Activated naive CD4-positive, alpha-beta T cell treated with anti-CD3 and anti-CD28 coated beads for 36 hours (primary cell): ENCODE measurements at places on chromosomes 12 and 14.

DNA sequence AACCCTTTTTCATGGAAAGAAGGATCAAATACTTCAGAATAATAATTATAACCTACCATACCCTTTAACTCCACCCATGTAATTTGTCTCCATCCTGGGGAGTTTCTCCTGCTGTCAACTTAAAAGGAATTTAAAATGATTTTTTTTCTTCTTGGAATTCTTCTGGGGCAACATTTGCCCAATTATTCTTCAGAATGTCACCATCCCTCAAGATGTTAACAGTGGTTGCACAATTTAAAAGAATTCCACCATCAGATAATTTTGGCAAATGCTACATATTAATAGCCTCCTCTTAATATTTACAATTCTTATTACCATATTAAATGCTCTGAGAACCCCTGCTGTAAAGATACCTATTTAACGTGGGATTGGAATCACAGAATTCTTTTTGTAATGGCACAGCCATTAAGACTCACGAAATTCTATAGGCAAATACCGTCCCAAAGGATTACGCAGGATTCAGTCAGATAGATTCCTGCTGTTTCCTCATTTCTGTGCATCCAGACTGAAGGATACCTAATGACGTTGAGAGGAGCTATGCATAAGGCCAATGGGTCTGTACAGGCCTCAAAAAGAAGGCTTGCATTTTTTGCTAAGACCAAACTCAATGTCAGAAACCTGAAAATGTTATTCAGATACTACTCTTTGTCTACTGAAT, 177.5 kb downstream of the DAD1 start:
- DNase-seq, result no peak

- no peak for DNase-seq
Observed at GRCh38 chr12:122501489-122501989, 807 bp upstream of the ZCCHC8 start.

GRCh38 chr14:20620798-20621478, 20.6 kb downstream of the OR6S1 start:
- DNase-seq, result no peak

GRCh38 chr12:132063491-132063890, 80.6 kb downstream of the DDX51 start:
- no peak for DNase-seq

- DNase-seq, result no peak
Observed at GRCh38 chr12:80352474-80352873, 91.6 kb upstream of the PTPRQ start.

GRCh38 chr12:1115484-1116231, 124.6 kb downstream of the ERC1 start:
- DNase-seq, result no peak

DNA sequence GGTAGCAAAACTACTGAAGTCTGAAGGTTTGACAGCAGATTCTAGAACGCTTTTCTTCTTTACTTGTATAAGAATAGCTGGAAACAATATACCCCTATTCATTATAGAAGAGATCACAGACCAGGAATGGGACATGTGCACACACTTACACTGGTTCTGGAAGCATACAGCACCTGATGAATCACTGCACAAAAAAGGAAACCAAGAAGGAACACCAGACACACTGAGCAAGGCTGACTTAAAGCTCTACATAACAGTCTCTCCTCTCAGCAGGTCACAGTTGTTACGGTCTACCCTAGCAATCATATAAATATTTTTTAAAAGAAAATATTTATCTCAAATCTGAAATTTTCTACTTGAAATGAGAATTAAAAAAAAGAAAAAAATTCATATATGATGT, 13.5 kb downstream of the ATP2B1 start:
- no peak for DNase-seq

GRCh38 chr12:29350080-29350479, 30.9 kb downstream of the ERGIC2 start:
- DNase-seq, result no peak

DNA sequence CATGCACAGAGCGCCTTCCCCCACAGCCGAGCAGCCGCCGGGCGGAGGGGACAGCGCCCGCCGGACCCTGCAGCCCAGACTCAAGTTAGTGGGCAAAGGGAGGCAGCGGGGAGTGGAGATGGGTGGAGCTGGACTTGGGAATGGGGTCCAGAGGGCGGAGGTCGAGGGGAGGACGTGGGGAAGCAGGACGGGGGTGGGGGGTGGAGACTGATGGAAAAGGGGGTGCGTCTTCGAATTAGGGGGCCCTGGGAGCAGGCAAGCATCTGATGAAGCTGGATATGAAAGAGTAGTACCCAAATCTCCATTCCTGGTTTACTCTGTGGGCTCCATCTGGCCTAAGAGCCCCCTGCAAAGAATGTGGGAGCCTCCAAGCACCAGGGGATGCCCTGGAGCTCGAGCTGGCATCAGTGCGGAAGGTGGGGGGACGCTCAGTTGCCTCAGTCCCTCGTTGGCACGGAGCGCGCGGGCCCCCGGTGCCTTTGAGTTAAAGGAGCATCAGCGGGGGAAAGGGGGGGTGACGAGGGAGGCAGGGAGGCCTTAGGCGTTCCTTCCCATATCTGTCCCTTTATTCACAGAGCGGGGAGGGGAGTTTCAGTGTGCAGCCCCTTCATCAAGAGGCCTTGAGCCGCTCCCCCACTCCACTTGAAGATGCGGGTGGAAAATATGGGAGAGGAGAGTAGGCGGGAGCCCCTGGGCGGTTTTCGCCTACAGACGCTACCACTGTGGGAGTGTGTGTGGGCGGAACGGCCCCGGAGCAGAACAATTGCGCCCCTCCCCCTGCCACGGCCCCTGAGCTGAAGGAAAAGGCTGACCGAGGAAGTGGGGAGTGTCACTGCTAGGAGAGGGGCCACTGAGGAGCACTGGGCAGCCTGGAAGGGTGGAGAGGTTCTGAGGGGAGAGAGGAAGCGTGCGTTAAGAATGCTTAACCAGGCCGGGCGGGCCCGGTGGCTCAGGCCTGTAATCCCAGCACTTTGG, 644 bp downstream of the NAB2 start:
- DNase-seq, result peak; percentile 52

DNA sequence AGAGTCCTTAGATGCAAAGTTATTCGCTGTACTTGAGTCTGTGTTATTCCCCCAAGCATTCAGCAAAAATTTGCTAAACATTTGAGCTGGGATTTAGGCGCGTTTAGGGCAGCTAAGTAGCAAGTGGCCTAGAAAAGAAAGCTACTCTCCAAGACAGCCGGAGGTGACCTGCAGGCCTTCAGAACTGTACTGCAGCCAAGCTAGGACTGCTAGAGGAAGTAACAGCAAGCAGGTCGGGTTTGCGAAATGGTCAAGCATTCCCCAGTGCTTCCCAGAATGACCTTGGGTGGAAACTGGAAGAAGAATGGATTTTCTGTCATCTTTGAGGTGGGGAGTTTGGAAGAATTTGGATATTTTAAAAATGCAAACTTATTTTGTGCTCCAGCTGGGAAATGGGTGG, 287.5 kb downstream of the FOXN3 start:
- DNase-seq, result no peak

DNA sequence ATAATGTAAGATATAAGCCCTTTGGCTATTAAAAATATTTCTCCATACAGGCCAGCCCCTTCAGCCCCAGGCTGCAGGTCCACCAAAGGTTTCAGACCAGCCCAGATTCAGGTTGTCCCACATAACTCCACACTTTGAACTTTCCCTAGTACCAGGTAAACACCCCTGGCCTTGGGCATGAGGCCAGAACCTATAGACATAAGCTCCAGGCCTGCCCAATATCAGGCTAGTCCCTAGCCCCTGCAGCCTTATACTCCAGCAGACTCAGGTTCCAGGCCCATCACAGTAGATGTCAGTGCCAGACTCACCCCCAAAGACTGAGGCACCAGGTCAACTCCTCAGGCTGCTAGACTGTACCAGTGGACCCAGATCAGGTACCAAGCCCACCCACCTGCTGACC, 178.5 kb upstream of the DAAM1 start:
- no peak for DNase-seq

- no peak for DNase-seq
Observed at GRCh38 chr14:92340071-92340470, 17.1 kb downstream of the SLC24A4 start.

DNA sequence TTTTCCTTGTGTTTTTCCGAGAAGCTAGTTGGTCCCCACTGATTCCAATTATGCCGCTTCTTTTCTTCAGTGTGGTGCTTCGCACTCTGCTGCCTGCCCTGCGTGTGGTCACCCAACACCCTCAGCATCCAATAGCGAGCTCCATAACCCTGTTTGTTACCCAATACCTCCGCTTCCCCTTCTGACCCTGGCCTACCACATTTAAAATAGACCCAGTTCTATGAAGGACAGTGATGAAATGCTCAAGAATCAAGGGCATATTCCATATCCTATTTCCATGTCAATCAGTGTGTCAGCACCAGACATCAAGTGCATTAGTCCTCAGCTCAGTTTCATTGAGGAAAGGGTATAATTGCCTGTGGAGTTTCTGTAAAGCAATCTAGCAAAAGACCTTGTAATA, 9.5 kb downstream of the NDRG2 start:
- DNase-seq, result no peak

- DNase-seq, result no peak
Observed at GRCh38 chr14:86673523-86673969, 1143.6 kb downstream of the FLRT2 start.

DNA sequence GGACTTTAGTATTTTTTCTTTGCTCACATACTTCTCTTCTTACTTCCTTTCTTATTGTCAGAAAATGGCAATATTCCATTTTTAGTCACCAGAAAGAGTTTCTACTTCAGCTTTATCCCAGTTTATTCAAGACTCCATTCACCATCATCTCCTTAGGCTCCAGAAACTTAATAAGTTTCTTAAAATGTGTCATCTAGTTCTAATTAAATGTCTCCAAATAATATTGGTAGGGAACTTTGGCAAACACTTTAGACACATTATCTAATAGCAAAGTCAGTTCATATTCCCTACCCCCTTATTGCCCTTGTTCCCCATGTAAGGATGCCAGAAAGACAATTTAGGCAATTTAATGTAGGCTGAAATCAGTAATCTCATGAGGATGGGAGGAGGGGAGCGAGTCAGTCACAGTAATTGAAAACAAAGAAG, 15.1 kb downstream of the EPYC start:
- no peak for DNase-seq

DNA sequence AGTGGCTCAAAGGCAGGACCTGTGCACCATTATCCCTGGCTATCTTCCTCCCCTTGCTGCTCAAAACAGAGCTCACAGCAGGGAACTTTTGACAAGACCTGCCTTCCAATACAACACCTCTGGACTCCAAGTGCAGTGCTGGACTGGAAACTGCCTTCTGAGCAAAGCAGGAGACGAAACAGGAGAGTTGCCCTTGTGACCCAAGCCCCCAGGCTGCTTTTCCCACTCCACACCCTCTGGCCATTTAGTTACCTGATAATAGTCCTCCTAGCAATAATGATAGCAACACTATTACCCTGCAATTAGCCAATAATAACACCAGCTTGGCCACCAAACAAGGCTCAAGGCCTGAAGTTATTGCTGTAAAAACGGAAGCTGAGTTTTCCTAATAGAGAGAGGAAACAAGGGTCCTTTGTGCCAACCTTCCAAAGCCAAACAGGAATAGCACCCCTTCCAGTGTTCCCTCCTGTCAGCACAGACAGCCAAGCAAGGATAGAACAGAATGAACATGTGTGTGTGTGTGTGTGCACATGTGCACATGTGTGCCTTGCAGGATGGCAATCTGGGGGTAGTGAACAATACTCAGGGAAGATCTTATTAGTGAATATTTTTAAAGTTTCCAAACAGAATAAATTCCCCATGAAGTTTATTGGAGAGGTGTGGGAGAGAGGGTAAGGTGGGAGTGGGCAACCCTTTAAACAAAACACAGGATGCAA, 9.2 kb upstream of the KRT73 start:
- DNase-seq, result peak; percentile 3
